ENCODE measurements at places on chromosomes 12 and 14. TPM values are rescaled to one million over a fixed set of nuclear protein-coding genes. Genes with fewer than 3 reads are reported as not detected.

DNA sequence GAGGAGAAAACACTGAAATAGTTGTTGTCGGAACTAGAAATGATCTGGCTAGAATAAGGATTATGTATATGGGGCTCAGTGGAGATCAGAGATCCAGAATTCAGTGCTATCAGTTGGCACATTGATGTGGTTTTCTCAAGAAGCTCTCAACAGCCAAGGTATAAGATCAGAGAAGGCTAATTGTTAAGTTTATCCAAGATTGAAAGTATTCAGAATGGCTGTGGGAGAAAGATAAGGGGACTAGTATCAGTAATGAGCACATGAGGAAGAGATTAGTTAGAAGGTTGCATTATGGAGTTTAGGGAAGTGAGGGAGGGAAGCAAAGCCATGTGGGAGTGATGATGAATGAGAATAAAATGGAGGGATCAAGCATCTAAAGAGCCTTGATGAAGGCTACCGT, 128.1 kb upstream of the MIS18BP1 start:
- no peak for DNase-seq

GRCh38 chr12:13000925-13001774, 1.1 kb upstream of the HEBP1 start:
- no peak for DNase-seq

Gene CIROP
- not detected for total RNA-seq

Gene REM2
- total RNA-seq, result 1.9 TPM

Gene PTPRR
- total RNA-seq, result not detected

All from ascending aorta (tissue), 2 donors.